ENCODE measurements at places on chromosomes 6 and 20.
A peak's percentile ranks its signal among the peaks of the same experiment; 100 is the strongest.

DNA sequence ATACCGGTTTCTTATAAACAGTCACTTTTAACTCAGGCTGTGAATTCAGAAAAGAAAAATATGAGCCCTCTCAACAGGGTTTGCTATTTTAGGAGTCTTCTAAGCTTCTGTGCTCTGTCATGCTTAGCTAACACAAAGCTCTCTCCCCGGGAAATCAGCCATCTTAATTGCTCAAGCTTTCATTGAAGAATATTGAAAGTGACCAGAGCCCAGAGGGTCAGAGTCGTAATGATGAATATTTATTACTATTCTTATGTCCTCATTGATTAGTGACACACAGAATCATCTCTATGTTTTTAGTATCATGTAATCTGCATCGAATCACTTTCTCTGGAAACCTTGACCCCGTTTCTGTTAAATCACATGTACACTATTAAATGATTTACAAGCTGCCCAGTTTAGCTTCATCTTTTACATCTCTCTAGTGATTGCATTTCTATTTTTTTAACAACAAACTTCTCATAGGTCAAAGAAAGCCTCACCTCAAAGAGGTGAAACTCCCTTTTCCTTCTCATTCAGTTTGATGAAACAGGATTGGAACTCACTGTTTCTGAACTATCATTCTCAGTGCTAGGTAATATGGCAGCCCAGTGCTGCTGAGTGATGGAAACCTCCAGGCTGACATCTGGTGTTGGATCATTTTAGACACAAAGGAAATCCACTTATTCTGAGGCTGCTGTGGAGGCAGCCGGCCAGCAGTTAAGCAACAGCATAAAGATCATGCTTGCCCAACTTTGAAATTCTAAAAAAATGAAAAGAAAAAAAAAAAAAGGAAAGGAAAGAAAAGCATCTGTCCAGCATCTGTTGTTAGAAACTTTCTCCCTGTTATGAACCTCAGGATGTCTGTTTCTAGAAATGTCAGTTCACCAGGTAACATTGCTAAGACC lies 96.3 kb downstream of the RFPL4B start:
- no peak for DNase-seq

DNA sequence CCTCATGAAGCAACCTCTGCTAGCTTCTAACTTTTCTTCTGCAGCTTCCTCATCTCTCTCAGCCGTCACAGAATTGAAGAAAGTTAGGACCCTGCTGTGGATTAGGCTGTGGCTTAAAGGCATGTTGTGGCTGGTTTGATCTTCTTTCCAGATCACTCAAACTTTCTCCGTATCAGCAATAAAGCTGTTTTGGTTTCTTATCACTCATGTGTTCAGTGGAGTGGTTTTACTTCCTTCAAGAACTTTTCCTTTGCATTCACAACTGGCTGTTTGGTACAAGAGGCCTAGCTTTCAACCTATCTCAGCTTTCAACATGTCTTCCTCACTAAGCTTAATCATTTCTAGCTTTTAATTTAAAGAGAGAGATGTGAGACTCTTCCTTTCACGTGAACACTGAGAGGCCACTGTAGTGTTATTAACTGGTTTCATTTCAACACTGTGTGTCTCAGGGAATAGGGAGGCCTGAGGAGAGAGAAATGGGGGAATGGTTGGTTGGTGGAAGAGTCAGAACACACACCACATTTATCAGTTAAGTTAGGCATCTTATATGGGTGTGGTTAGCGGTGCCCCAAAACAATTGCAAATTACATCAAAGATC lies 17.2 kb downstream of the ZSCAN23 start:
- no peak for DNase-seq

DNA sequence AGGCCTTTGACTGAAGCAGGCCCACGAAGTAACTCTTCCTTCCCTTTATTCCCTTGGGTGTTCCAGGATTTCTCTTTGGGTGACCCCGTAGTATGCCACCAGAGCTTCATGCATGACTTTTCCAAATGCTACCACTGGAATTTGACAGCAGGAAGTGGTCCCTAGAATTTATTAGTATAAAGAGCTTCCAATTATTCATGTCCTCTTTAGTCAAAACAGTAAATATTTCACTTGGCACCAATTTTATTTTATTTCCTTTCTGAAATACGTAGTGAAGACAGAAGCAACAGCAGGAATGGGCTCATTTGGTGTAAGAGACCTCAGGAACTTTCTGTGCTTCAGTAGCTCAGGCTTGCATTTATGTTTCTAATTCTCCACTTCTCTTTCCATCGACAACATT lies 151.3 kb downstream of the LCA5 start:
- no peak for DNase-seq

GRCh38 chr6:286681-287488 lies 5.4 kb upstream of the DUSP22 start:
- no peak for DNase-seq

DNA sequence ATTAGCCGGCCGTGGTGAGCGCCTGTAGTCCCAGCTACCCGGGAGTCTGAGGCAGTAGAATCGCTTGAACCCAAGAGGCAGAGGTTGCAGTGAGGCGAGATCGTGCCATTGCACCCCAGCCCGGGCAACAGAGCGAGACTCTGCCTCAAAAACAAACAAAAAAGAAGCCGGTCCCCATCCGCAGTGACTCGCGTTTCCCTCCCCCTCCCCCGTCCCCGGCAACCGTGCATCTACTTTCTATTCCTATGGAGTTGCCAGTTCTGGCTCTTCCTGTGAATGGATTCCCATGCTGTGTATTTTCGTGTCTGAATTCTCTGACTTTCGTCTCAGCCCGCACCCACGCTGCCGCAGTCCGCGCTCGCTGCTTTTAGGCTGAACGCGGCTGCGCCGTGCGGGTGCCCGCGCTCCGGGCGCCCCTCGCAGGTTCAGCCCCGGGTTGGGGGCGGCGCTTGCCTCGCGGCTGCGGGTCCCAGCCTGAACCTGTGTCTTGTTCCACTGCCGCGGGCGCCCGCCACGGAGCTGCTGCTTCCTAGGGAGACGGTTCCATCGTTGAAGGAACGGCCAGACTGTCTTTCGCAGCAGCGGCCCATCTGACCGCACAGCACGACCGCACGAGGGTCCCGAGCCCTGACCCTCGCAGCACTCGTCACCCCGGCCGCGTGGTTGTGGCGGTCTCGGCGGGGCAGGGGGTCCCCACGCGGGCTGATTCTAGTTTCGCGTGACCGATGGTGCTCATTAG lies 1.1 kb upstream of the MRGBP start:
- DNase-seq = peak; percentile 16

GRCh38 chr6:135180542-135181332 lies at the start of gene MYB:
TSS of gene MYB (plus strand) at chr6:135181308. CDS start at chr6:135181514, 206 bp downstream.
- DNase-seq = no peak

DNA sequence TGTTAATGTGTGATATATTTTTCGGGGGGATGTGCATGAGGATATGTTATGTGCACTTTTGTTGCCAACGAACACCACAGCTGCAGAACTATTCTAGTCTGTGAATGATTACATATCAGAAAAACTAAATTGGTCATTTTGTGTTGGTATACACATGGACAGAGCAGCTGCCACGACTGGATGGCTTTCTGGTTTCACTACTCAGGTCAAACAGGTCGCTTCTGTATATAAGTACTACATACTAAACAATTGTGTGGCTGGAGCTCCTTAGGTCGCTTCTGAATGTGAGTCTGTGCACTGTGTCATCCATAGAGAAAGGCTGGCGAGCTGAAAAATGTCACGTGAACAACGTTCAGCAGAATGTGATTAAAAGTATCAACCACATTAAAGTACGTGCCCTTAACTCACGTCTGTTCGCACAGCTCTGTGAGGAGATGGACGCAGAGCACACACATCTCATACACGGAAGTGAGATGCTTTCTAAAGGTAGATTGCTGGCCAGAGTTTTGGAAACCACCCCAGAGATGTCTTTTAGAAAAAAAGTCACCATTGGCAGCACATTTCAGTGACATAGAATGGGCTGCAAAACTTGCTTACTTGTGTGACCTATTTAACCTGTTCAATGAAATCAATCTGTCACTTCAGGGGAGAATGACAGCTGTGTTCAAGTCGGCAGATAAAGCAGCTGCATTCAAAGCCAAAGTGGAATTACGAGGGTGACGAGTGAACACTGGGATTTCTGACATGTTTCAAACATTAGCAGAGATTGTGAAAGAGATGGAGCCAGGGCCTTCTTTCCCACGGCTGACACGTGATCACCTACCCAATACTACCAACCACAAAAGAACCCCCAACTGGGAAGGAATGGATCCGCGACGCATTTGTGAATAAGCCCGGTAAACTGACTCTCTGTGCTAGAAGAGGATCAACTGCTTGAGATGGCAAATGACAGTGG lies 176.6 kb downstream of the PDE10A start:
- DNase-seq = no peak

DNA sequence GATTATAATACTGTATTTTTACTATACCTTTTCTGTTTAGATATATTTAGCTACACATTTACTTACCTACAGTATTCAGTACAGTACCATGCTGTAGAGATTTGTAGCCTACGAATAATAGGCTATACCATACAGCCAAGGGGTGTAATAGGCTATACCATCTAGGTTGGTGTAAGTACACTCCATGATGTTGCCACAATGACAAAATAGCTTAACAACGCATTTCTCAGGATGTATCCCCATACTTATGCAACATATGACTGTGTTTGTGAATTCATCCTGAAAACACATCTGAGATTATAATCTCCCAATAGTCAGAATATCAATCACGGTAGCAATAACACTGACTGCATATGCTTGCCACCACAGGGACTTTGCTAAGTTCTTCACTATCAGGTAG lies 20.7 kb downstream of the B4GALT5 start:
- no peak for DNase-seq

GRCh38 chr6:148596891-148597455 lies 149.9 kb upstream of the UST start:
- no peak for DNase-seq

DNA sequence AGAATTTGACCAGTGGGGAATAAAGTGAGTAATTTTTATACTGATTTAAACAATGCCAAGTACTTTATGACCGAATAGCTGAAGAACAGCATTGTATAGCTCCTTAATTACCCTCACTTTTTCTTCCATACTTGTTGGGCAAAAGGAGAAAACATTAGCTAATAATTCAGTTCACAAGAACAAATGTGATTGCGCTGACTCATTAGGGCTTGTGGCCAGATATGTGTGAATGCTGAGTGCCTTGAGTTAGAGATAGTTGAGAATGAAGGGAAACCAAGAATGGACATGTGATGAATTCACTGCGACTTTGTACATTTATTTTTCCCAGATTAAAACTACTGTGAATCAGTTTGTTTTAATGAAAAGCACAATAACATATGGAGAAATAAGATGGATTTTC lies 669.4 kb downstream of the TFAP2A start:
- no peak for DNase-seq

DNA sequence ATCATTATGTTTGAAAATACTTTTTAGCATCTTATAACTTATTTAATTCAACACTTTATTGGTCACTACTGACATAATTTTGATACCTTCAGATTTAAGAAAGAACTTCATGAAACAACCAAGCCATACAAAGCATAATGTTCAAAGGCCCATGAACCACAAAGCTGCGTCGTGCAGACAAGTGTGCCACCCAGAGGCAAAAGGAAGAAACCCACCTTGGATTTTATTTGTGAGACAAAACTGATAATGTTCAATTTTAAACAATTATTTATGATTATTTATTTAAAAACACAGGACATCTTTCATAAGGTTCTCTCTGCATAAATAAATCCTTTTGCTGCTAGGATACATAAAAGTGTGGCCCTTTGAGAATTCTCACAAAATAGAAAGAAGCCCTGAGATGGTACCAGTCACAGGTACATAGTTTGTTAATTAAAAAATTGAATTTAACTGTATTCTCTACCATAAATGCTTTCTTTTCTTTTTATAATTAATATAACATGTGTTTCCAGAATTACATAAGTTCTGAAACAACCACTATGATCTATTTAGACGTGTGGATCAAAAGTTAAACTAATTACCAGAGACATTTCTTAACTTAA lies 143.7 kb downstream of the RALGAPA2 start:
- no peak for DNase-seq

DNA sequence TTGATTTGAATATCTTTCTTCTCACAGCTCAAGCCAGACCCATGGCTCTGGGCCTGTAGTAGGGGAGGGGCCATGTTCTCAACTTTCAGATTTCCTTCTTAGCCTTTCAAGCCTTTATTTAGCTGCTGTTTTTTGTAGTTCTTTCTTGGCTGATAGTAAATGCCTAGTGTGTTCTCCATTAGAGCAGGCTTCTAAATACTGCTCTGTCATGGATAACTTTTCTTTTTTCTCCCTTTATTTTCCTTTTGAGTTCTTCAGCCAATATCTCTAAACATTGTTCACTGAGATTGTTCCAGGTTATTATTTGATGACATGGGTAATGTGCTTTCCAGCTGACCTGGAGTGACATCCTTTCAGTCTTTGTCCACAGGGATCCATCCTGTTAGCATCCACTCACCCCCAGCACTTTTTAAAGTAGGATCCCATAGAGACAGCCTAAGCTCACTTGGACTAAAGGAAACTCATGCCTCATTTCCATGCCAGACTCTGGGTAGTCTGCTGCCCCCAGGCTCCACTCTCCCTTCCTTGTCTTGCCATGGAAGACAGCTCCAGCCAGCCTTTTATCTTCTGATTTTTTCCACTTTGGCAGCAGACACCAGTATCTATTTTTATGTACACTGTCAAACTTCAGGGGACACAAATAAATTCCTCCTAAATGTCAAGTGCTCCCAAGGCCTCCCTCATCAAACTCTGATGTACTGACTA lies 645.6 kb downstream of the RNF144B start:
- DNase-seq = no peak

DNA sequence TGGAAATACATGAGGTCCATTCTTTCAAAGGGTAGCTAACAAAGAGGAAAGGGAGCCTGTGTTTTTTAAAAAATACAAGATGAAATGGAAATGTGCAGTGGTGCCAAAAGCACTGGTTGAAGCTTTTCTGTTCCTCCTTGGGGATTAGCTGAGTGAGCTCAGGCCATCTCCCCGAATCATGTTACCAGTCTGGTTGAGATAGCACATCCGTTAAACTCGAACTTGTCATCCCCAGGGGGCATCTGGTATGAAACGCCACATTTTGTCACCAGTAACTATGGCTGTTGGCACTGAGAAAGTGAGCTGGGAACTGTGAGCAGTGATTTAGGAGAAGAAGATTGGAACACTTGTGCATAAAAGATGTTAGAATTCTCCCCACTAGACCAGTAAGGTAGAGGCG lies 196.2 kb downstream of the SAMD5 start:
- DNase-seq = no peak
